Activated T-cell treated with anti-CD3 and anti-CD28 coated beads, Interleukin-2, amount 50 U/mL, for 72 hours (primary cell): ENCODE measurements at places on chromosomes 12 and 14. TPM values are rescaled to one million over a fixed set of nuclear protein-coding genes. Genes with fewer than 3 reads are reported as not detected.

GRCh38 chr14:24794644-24795305 is 160.8 kb upstream of the GZMB start:
- DNase-seq: no peak

The CRACR2A gene
- total RNA-seq: 25.5 TPM

The PLD4 gene
- 0.30 TPM for total RNA-seq

GRCh38 chr12:67540920-67541624 is 107.5 kb upstream of the DYRK2 start:
- no peak for DNase-seq

- no peak for DNase-seq
These were observed 41.7 kb downstream of the CCDC88C start for GRCh38 chr14:91375720-91376452.

DNA sequence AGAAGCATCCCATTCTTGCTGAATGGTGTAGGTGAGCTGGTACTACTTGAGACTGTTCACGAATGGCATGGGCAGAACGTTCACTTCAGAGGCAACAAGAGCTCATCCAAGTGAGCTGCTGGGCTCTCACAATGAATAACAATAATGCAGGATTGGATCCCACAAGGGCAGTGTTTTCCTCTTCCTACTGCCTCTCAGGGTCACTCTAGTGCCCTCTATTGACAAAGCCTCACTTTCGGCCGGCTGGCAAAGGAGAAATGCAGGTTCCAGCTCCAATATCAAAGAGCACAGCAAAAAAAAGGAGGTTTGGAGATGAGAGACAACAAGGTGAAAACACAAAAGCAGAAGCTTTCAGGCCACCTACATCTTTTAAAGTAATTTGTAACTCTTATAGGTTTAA is 74.6 kb upstream of the MYF6 start:
- DNase-seq: no peak

- peak; percentile 58 for DNase-seq
These were observed 117.9 kb upstream of the SFSWAP start for GRCh38 chr12:131592972-131593371.

GRCh38 chr12:46205294-46205693 is 63.5 kb downstream of the SLC38A1 start:
- no peak for DNase-seq

DNA sequence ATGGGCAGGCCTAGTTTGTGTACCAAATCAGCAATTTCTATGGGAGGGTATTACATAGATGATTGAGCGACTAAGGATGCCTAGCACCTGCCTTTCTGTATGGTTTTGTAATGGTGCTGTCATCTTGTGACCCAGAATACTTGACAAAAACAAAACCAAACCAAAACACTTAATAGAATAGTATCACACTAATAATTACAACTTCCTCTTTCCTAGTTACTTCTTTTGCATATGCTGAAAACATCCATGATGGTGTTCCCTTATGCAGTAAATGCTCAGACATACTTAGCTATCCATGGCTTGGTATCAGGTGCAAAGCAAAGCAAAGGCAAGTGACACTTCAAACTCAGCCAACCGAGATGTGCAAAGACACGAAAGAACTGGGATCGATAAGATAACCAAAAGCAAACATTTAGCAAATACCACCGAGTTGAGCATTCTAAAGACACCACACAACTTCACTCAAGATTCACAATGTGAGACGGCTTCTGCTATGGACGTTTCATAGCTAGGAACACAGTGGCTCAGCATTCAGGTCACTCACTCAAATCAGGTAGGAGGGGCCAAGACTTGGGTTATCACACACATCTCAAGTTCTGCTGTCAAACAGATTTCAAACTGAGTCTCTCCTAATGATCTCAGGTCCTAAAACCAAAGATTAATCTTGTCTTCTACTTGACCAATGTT is 24.3 kb downstream of the PPP1CC start:
- DNase-seq: no peak

- no peak for DNase-seq
These were observed 62.1 kb downstream of the TNFAIP2 start for GRCh38 chr14:103185051-103186029.

- no peak for DNase-seq
These were observed 3.4 kb upstream of the MYRFL start for GRCh38 chr12:69821456-69822159.

- peak; percentile 75 for DNase-seq
These were observed 7.8 kb downstream of the ZDHHC22 start for GRCh38 chr14:77133720-77134338.

The MYH6 gene
- 2.1 TPM for total RNA-seq
